Astrocyte of the spinal cord (primary cell): ENCODE measurements at places on chromosomes 1 and 21.

DNA sequence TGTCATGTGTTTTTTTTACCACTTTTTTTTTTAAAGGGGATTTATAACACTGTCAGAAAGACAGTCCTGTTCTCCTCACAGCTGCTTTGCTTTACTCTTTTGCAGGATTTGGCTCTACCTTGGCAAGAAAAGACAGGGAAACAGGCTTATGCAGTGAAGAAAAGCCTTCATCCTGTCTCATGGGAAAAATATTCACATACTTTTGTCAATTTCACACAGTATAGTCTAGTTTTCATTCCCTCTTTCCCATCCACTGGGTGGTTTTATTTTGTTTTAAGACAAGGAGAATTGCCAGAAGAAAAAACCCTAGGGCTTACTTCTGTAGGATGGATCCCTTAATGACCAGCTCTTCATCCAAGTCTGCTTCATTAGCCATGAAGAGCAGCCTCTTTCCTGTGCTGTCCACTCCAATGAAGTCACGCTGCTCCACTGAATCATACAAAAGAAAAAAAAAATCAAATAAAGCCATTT is 60.0 kb downstream of the EIF2B3 start:
- peak; percentile 67 for DNase-seq

DNA sequence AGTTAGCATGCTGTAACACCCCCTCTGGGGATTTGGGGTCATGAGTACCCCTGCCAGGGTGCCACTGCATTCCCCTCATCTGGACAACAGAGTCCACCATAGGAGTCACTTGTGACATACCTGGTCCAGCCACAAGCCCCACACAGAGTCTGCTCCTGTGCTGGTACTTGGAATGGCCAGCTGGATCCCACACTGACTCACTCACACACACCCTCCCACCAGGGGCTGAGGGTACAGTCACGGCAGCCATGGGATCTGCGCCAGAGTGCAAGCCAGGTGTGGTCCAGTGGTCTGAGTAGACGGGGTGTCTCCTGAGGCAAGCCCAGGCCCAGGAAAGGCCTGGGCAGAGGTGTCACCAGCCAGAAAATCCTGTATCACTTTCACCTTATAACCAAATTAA is 67.7 kb downstream of the MRPL39 start:
- DNase-seq = no peak

GRCh38 chr1:65469126-65469888 is 48.8 kb downstream of the LEPR start:
- DNase-seq = peak; percentile 15

DNA sequence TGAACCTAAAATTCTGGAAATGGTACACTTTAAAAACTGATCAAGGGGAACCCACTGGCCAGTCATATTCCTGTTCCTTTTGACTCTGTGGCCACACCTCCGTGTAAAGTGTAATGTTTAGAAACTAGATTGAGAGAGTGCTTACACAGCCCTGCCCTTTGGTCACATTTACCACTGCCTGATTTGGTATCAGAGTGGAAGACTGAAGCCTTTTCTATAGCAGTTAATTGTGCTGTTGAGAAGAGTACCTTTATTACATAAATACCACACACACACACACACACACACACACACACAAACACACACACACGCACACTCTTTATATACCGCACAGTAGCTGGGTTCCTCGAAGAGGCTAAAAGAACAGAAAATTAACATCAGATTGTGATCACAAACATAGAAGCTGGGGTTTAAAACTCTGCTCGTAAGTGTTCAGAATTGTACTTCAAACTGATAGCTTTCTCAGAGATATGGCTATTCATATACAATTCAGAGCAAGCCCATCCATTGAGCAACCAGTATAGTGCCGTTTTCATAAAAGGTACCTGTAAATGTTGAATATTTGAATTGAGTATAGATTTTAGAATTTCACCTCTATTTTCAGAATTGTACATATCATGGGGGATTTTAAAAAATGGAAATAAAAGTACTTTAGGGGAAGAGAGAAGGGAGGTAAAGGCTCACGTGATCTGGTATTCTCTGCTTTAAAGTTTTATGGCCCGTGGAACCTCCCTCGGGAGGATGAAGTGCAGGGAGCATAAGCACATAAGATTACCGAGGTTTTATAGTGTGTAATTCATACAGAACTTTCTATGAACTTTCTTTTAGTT is 37.5 kb downstream of the CAMTA1 start:
- no peak for DNase-seq

DNA sequence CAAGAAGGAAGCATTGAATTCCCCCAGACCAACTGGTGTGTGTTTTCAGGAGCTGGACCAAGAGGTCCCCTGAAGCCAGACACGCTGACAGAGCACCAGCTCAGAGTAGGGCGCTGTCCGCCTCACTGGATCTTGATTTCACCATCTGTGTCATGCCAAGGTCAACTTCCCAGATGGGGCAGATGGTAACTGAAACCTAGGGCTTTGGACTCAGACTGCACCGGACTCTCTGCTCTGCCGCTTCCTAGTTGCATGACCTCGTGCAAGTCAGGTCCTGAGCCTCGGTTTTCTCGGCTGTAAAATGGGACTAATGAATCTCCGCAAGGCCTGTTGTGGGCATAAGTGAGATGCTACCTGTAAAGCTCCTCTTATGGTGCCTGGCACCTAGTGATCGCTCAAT is 17.9 kb upstream of the CASZ1 start:
- no peak for DNase-seq

DNA sequence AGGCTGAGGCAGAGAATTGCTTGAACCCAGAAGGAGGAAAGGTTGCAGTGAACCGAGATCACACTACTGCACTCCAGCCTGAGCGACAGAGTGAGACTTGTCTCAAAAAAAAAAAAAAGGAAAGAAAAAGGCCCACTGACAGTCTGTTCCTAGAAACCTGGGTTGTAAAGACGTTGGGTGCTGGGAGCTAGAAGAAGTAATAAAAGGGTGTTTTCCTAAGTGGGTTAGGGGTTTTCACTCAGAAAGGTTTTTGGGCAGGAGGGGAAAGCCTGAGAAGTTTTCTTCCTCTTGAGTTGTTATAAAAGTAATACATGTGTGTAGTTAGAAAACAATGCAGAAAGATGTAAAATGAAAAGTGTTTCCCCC is 25.4 kb downstream of the CELA3A start:
- no peak for DNase-seq

GRCh38 chr1:89935235-89935634 is 59.7 kb upstream of the ZNF326 start:
- DNase-seq = no peak
